ENCODE measurements at places on chromosomes 4 and X.

- DNase-seq = no peak
Measured at GRCh38 chr4:7429601-7430078, 5.1 kb downstream of the PSAPL1 start.

GRCh38 chrX:95350774-95351488 is 1333.7 kb upstream of the DIAPH2 start:
- no peak for DNase-seq

DNA sequence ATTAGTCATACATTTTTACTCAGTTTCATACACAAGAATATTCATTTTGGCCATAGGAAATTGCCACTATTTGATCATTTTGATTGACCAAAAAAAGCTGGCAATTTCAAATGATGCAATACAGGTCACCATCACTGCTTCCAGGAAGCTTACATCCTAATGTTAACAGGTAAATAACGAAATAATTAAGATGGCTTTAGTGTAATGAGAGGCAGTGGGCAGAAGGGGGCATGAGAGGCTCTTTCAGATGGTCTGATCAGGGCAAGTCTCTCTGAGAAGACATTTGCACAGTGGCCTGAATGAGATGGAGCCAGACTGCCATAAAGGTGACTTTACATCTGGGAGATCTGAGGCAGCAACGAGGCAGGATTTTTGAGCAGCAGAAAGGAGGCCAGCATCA is 170.7 kb downstream of the SLIT2 start:
- peak; percentile 1 for DNase-seq

DNA sequence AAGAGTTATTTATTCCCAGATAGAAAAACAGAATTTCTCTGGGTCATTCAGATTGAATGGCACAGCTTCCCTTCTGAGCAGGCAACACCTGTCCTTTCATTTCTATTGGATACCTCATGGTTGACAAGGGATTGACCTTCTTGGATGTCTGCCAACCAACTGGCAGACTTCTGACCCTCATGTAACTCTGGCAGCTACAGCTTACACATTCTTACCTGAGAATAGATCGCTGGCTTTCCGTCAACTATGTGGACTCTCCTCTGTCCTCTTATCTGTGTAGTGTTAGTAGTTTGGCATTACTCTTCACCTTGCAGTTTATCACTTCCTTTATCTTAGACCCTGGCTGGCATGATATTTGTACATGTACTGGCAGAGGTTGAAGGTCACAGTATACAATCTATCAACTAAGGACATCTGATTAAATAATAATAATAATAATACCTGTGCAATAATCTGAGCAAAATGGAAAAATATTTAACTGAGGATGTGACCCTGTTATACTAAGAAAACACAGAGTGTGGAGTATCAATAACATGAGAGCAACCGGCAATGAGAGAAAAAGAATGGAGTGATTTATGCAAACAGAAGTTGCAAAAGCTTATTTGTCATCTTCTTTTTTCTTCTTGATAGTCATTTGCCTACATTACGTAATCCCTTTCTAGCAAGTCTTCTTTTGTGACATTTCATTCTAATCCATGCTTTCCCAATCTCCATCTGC is 1118.2 kb downstream of the ARAP2 start:
- no peak for DNase-seq

DNA sequence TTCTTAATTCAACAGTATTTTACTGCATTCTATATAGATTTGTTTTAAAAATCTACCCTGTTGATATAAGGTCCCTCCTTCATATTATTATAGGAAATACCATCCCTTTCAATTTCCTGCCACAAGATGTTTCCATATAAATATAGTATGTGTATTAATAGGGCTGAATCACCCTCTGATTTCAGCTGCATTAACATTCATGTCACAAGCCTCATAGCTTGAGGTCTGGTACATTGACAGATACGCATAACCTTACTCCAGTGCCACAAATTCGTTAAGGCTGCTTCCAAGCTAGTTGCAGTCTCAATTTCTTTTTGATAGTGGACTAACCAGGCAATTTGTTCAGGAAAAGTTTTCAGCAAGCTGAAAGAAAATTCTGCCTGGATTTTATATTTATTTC is 128.4 kb downstream of the KLHL34 start:
- no peak for DNase-seq

- no peak for DNase-seq
Measured at GRCh38 chr4:89420507-89420906, 112.9 kb upstream of the GPRIN3 start.

DNA sequence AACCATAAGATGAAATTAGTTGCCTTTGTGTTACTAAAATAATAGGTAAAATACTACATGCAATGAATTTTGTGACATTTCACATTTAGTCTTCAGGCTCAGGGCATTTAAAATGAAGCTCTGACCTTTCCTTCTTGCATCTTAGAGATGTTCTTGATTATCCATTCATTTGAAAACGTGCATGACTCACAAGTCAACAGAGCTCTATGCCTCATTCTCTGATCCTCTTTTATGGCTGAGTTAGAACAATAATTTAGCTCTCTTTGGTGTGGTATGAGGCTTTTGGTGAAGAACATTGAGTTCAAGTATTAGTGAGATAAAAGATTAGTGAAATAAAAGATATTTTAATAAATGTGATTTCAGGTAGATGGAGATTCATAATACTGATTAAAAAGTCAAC is 66.5 kb downstream of the TIGD2 start:
- no peak for DNase-seq

GRCh38 chr4:25862411-25863346 is at the start of gene SEL1L3:
Gene SEL1L3, minus strand, starts transcription at chr4:25862988. Its CDS starts 152 bp downstream, at chr4:25862836.
- no peak for DNase-seq

GRCh38 chr4:90306810-90307209 is 179.6 kb downstream of the CCSER1 start:
- DNase-seq = no peak

- no peak for DNase-seq
Measured at GRCh38 chr4:36159208-36159607, 85.1 kb downstream of the ARAP2 start.

GRCh38 chr4:137768881-137769280 is 236.6 kb upstream of the PCDH18 start:
- no peak for DNase-seq
